Stimulated activated CD8-positive, alpha-beta memory T cell treated with anti-CD3 and anti-CD28 coated beads, Interleukin-15, amount 100 ng/mL, for 24 hours (primary cell): ENCODE measurements at places on chromosomes 5 and 9.

- DNase-seq: no peak
These were observed 11.0 kb downstream of the RGS3 start for GRCh38 chr9:113474360-113475028.

GRCh38 chr9:115978659-115979096 is 174.9 kb upstream of the PAPPA start:
- no peak for DNase-seq

DNA sequence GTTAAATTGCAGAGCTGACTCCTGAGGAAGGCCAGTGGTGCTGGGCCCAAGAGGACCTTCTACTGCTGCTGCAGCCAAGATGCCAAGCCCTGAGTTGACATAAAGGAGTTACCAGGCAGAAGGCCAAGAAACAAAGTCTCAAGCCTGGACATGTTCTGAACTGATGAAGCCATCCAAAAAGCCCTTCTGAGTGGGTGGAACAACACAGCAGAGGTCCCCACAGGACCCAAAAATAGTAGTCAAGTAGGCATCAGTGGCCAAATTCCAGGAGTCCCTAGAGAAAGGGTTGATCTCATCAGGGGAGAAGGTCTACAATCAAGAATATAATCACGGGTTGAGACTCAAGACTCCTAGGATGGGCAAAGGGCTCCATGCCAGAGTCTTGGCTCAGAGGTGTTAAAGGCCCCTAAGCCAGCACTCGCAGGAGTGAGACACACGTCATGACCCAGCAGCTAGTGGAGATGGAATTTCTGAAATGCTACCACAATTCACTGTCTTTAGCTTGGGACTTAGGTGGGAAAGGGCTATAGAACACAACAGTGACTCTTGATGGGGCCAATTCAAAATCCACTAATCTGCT is 119.7 kb downstream of the FANCC start:
- no peak for DNase-seq

GRCh38 chr9:128995791-128996190 is 32.3 kb downstream of the SH3GLB2 start:
- no peak for DNase-seq

DNA sequence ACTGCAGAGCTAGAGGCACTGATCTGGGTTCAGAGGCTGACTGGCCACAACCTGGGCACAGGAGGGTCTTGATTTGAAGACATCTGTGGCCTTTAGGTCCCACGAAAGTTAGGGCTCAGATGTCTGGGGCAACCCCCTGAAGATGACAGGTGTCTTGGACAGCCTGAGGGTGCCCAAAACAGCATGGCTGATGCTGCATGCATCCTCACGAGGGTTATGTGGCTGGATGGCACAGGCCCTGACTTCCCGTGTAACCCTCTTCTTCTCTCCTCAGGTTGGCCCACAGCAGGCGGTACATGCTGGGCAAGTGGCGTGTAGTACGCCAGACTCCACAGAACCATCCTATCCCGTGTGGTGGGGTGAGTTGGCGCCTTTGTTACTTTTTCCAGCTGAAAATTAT is 29.8 kb upstream of the GFPT2 start:
- DNase-seq: no peak

DNA sequence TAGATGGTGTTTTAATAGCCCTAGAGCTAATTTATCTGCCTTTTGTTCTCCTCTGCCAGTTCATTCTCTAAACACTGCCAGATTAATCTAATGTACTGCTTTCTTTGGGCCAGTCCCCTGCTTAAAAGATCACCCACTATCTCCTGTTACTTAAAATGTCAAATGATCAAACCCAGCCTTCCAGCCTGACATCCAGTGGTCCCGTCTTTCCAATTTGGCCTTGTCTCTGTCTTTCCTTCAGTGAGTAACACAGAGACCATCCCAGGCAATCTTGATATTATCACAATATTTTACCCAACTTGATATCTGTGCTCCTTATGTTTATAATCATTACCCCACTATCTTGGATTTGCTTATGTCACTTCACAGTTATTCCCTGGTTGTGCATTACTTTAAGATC is 12.0 kb downstream of the PRR16 start:
- DNase-seq: no peak

DNA sequence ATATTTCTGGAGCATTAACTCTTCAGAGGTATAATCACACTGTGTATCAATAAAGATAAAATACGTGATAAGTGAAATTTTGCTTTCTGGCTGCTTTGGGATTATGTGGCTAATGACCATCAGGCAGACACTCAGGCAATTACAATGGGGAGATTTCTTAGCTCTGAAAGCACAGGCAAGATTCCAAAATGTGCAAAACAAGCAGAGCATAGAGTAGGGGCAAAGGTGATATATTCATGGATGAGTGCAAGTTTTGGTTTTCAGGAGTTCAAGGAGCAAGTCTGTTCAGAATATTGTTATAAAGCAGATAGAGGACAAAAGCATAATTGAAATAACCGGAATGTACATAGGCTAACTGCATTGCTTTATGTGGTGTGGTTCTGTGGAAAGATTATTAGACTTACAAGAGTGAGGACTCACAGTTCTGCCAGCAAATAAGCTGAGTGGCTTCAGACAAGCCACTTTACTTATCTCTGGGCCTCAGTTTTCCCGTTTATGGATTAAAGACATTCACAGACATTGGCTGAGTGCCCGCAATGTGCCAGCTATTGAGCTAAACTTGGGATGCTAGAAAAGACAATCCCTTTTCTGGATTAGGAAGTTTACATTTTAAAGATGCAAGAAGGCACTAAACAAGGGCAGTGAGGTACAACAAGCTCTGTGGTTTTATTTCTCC is 945.6 kb upstream of the ARRDC3 start:
- no peak for DNase-seq

DNA sequence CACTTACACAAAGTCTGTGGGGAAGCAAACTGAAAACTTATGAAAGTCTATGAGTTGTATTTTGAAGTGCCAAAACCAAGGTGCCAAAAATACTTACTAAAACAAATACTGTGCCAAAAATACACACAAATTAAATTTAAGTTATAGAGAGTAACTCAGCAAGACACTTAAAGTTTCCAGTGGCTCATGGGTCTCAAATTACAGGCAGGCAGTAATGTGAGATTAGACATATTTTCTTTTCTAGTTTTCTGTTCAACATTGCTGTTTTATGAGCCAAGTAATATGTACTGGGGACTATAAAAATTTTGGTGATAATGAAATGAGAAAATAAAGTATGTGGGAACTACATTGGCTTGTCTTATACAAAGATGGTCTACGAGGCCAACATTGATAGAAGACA is 172.2 kb upstream of the SNX2 start:
- no peak for DNase-seq

GRCh38 chr5:153480401-153480800 is 10.1 kb upstream of the GRIA1 start:
- no peak for DNase-seq

- DNase-seq: no peak
These were observed 790 bp downstream of the PTAR1 start for GRCh38 chr9:69759021-69759420.

GRCh38 chr5:150853561-150853960 is 7.2 kb downstream of the IRGM start:
- DNase-seq: no peak

DNA sequence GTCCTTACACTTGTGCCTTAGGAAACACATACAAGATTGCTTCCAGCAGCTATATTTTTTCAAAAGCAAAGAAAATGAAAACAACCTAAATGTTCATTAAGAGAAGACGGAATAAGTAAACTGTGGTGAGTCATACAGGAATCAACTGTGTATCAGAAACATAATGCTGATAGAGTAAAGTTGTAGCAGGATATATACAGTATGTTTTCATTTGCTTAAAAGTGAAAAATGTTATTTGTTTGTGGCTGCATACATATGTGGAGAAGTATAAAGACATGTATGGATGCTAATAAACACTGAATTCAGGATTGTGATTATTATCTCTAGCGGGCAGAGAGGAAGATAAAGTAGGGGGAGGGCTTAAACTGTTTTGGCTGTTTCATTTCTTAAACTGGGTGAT is 8.3 kb downstream of the DCTN4 start:
- DNase-seq: no peak

DNA sequence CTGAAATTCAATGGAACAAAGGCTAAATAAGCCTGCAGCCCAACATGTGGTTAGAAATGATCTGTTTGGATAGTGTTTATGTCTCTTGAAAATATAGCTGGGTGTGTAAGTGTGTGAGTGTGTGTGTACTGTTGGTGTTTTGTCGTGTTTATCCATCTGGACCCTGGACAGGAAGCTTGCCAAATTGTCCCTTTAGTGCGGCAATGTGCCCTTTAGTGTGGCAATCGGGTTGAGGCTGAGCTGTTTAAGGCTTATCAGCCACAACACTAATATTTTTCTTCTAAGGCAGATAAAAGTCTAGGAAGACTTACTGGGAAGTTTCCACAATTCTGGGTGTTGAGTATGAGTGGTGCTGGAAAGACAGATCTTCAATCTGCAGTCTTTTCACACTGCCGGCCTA is 180.2 kb downstream of the YTHDC2 start:
- no peak for DNase-seq

- DNase-seq: no peak
These were observed 3.6 kb upstream of the NKX2-5 start for GRCh38 chr5:173238312-173239232.

- no peak for DNase-seq
These were observed 46.3 kb downstream of the DROSHA start for GRCh38 chr5:31485376-31486207.

DNA sequence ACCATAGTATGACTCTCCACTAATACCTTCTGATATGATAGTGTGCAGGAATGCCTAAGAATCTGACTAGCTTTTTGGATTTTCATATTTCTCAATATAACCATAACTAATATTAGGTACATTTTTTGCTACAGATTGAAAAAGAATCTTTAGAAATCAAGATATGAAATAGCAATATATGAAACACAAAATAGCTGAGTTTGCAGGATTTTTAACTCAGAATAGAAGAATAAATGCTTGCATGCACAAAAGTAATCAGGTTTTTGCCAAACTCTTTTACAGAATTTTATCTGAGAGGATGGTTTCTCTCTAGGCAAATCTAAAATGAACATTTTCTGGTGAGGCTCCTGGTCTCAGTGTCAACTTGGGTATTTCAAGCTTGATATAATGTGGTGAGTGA is 402.6 kb downstream of the TMEM232 start:
- DNase-seq: no peak

DNA sequence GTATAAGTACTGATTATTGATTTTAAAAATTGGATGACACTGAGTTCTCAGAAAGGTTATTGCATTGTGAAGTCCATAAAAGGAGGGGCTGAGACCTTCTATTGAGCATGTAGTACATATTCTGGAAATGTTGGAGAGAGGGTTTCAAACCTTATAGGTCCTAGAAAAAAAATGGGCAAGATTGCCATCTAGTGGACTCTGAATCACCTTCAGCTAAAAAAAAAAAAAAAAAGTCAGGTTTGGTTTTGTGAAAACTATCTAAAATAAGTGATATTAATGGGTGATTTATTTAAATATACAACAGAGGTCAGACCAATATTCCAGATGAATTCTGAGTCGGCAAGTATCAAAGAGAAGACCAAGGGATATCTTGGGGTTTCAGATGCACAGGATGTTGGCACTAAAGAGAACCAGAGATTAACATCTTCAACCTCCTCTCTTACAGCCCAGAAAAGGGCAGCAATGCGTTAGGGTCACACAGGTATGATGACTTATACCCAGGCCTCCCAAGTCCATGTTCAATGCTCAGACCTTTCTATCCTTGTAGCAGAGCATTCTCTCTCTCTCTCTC is 109.8 kb upstream of the NMUR2 start:
- no peak for DNase-seq

DNA sequence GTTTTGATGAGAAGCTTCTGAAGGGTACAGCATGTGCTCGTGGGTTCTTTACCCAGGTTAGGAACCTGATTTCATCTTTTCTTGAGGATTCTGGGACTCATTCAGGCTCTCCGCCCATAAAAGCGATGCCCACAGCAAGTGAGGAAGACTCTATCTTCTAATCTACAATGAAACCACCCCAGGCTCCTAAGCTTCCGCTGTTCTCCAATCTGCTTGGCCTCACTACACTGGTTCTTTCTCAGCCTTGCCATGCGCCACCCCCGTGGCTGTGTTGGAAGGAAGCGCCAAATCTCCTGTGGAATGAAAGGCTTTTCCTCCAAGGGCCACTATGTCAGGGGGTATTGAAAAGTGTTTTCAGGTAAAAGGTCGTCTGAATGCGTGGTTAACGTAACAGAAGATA is 135.6 kb downstream of the MYO10 start:
- no peak for DNase-seq

DNA sequence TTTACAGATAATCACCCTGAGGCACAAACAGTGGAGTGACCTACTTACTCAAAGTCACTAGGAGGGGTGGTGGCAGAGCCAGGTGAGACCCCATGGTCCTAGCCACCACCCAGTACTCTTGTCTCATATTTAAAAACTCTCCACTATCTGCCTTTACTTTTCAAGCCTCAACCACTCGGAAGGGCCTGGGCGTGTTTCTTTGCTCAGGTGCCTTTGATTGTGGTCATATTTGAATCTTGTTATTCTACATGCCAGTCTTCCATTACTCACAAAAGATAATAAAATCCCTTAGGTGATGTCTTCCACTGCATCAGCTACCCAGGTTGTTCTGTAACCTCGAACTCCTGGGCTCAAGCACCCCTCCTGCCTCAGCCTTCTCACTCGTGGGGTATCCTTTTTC is 20.7 kb upstream of the TRIM36 start:
- no peak for DNase-seq

DNA sequence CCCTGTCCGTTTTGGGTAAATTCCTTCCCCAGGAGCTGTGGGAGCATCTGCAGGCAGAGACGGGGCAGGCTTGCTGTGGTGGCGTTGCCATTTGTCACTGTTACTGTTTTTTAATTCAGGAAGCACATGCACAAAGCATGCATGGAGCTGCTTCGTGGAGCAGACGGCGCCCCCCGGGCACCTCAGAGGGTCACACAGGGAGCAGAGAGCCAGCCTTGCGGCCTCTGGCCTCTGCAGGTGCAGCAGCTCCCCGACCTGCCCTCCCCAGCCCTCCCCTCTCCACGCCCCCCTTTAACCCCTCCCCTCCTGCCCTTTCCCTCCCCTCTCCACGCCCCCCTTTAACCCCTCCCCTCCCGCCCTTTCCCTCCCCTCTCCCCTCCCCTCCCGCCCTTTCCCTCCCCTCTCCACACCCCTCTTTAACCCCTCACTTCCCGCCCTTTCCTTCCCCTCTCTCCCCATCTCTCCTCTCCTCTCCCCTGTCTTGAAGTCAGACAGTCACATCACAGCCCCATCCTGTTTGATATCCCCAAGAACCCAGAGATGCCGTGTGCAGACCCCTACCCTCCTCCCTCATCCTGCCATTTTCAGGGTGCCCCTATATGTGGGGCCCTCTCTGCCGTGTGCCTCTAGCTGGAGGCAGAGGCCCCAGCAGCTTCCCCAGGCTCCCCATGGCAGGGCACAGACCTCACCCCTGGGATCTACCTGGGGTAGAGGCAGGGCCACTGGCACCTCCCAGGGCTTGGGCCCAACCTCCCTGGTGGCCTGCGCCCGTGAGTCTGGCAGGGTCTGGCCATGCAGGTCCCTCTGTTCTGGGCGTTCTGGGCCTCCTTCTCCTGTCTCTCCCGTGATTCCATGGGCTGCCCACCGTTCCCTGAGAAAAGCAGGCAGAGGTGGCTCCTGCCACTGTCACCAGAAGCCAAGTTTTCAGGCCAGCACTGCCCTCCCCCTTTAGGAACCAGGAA is 29.6 kb upstream of the UBAC1 start:
- no peak for DNase-seq
